ENCODE measurements at places on chromosomes 16 and 17.

DNA sequence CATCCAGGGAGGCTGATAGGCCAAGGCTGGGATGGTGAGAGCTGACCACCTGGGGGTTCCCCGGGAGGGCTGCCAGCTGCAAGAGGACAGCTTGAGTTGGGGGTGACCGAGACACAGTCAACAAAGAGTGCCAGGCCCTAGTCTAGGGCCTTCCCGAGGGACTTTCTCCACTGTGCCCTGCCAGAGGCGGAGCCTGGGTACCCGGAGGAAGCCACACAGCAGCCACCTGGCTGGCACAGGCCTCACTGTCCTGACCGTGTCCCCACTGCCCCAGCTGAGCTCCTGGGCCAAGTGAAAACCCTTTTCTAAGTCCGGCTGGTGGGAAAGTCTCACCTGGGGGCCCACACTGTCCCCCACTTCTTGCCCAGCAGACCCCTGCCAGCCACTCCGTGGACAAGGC, 71.9 kb upstream of the GSE1 start:
- no peak for DNase-seq

DNA sequence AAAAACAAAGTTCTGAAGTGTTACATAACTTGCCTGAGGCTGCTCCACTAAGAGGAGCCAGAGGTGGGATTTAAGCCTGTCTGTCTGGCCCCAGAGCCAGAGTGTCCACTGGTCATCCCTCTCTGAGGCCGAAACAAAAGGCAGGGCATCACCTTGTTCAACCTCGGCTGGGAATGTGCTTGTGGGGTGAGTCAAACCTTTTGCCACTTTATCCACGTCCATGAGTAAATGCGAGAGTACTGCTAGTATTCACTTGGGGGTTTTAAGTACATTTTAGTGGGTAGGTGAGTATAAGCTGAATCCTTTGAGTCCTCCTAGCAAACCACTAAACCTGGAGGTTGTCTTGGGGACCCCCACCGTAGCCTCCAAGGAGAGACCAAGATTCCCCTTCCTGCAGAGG, 103.5 kb downstream of the STX8 start:
- no peak for DNase-seq

- DNase-seq = no peak
Observed at GRCh38 chr16:4399001-4399730, 17.2 kb downstream of the CORO7 start.

DNA sequence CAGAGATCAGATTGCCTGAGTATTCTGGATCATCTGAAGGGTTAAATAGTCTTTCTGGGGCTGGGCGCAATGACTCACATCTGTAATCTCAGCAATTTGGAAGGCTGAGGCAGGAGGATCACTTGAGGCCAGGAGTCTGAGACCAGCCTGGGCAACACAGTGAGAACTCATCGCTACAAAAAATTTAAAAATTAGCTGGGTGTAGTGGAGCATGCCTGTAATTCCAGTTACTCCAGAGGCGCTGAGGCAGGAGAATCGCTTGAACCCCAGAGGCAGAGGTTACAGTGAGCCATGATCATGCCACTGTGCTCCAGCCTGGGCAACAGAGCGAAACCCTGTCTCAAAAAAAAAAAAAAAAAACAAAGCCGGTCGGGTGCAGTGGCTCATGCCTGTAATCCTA, 15.7 kb downstream of the MVP start:
- no peak for DNase-seq

DNA sequence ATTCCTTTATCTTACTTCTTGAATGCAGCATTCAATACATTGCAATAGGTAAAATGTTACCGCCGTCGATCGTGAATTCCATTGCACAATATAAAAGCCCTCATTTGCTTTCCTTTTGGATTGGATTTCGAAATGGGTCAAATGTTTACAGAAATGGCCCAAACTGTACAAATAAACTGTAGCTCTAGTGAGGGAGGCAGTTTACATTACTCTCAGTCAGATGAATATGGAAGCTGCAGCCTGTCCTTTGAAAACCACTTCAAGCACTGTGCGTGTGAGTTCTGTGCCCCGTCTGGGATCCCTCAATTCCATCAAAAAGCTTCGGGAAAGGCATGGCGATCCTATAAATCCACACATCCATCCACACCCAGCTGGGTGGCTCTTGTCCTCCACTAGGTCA, 258.6 kb upstream of the FOXF1 start:
- no peak for DNase-seq

- no peak for DNase-seq
Observed at GRCh38 chr17:19011581-19011980, 7.0 kb upstream of the FAM83G start.

GRCh38 chr17:21376759-21377690, 868 bp downstream of the KCNJ12 start:
- peak; percentile 39 for DNase-seq

- DNase-seq = peak; percentile 91
Observed at GRCh38 chr16:75555213-75555706, 792 bp downstream of the TMEM231 start.

- DNase-seq = no peak
Observed at GRCh38 chr17:72416905-72417304, 296.1 kb downstream of the SOX9 start.

GRCh38 chr17:945672-946071, 33.9 kb downstream of the NXN start:
- DNase-seq = no peak

- no peak for DNase-seq
Observed at GRCh38 chr17:81424151-81425017, 29.1 kb downstream of the BAHCC1 start.

DNA sequence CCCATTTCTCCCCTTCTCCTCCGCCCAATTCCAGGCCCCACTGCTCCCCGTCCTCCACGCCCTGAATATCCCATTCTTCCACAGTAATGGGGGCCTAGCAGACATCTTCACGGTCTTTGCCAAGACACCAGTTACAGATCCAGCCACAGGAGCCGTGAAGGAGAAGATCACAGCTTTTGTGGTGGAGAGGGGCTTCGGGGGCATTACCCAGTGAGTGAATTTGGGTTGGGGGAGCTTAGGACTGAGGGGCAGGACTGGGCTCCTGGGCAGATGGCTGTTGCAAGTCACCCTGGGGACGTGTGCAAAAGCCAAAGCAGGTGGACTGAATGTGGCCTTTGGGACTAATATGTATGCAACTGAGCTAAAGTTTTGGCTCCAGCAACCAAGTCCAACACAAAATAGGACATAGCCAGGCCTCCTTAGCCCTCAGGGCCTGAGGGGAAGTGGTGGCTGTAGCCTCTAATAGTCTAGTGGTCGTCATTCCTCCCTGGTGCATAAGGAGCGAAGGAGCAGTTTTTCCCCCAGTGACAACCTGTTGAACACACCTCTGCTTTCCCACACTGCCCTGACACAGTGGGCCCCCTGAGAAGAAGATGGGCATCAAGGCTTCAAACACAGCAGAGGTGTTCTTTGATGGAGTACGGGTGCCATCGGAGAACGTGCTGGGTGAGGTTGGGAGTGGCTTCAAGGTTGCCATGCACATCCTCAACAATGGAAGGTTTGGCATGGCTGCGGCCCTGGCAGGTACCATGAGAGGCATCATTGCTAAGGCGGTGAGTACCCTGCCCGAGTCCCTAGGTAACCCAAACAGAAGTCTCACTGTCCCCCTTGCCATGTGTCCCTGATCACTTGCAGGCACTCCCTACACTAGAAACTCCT, 2.6 kb downstream of the ACADVL start:
- DNase-seq = no peak

DNA sequence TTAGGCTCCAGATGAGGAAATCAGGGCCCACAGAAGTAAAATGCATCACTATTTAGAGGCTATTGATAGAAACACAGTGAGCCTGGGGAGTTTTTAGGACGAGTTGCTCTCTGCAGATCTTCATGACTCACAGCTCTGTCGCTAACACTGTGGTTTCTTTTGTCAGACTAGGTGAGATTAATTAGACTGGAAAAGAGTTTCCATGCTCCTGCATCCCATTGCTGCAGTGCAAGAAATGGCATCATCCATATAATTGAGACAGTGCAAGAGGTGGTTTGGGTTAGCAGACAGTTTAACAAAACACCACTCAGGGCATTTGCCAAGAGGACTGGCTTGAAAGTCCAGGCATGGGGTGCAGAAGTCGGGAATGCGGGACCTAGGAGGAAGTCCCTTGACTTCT, 198.8 kb upstream of the CACNG5 start:
- no peak for DNase-seq

DNA sequence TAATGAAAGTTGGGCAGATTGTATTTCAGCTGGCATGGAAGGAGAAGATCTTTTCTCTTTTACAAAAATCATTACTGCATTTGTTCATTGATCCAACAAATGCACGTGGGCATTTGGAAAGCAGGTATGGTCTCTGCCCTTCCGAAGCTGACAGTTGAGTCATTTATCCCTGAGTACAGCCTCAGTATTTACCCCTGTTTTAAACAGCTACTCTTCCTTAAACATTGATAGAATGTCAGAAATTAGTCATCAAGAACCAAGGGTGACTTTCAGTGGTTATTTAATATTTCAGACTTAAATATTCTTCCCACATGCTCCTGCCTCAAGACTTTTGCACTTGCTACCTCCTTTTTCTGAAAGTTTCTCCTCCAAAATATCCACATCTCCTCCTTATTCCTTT, 226.7 kb upstream of the HSBP1 start:
- no peak for DNase-seq

All from hematopoietic multipotent progenitor cell treated with erythropoietin and hydrocortisone succinate and interleukin-3 and kit ligand, for 6 days (in vitro differentiated cells).